Endothelial cell (in vitro differentiated cells): ENCODE measurements at places on chromosomes 16 and 17. TPM values are rescaled to one million over a fixed set of nuclear protein-coding genes. Genes with fewer than 3 reads are reported as not detected.

GRCh38 chr17:59763861-59764260 lies 56.4 kb downstream of the VMP1 start:
- DNase-seq, result no peak
- no peak overlapping the region for H3K27ac ChIP-seq
- H3K4me3 ChIP-seq, result no peak overlapping the region
- no peaks in the 10 kb centered on the region for H3K27me3 ChIP-seq
- H3K36me3 ChIP-seq, result peaks cover 5% of the 10 kb centered on the region
- H3K4me1 ChIP-seq, result no peaks in the 10 kb centered on the region

TP53TG3F gene
- not detected for total RNA-seq

- DNase-seq, result no peak
- peaks cover 26% of the 10 kb centered on the region for H3K4me1 ChIP-seq
- peaks cover 35% of the 10 kb centered on the region for H3K36me3 ChIP-seq
- H3K27me3 ChIP-seq, result peaks cover 9% of the 10 kb centered on the region
- H3K4me3 ChIP-seq, result no peak overlapping the region
Measured at GRCh38 chr17:6574687-6575595, 18.6 kb upstream of the PITPNM3 start.

GRCh38 chr17:15039366-15039765 lies 225.8 kb downstream of the PMP22 start:
- DNase-seq, result no peak
- H3K27ac ChIP-seq, result no peak overlapping the region
- no peak overlapping the region for H3K4me3 ChIP-seq
- H3K36me3 ChIP-seq, result no peaks in the 10 kb centered on the region
- peaks cover 3% of the 10 kb centered on the region for H3K4me1 ChIP-seq

DNA sequence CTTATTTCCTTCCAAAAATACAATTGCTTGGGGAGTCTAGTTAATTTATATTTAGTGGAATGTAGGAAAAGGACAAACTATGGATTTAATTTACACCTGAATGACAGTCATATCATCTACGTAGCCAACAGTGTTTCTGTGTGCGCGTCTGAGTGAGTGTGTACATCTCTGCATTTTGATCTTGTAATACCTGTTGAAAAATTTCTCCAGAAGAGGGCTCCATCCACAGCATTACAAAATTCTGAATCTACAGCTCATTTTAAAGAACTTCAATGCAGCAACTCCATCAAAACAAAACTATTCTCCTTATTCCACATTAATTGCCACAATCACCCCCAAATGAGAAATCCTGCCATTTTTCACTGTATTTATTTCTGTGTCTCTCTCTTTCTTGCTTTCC lies 3.9 kb downstream of the CDH13 start:
- peaks cover 26% of the 10 kb centered on the region for H3K4me1 ChIP-seq
- H3K27ac ChIP-seq, result no peak overlapping the region
- peak overlapping the region; percentile 3 for H3K4me3 ChIP-seq

DNA sequence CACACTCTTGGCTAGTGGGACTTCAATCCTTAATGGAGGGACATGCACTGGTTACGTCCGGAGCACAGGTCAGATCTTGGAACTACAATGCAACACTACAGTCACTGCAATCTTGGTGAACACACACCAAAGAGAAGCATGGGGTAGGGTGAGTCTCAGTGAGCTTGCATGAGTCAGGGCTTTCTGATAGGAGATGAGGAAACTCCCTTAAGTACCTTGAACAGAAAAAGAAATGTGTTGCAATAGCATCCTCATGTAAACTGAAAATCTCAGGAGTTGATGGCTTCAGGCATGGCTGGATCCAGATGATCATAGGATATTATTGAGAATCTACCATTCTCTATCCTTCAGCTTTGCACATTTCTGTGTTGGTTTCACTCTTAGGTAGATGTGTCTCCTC lies 54.1 kb downstream of the CES1 start:
- H3K27me3 ChIP-seq, result peaks cover 2% of the 10 kb centered on the region
- H3K4me1 ChIP-seq, result peaks cover 6% of the 10 kb centered on the region
- H3K27ac ChIP-seq, result no peak overlapping the region
- no peaks in the 10 kb centered on the region for H3K36me3 ChIP-seq

DNA sequence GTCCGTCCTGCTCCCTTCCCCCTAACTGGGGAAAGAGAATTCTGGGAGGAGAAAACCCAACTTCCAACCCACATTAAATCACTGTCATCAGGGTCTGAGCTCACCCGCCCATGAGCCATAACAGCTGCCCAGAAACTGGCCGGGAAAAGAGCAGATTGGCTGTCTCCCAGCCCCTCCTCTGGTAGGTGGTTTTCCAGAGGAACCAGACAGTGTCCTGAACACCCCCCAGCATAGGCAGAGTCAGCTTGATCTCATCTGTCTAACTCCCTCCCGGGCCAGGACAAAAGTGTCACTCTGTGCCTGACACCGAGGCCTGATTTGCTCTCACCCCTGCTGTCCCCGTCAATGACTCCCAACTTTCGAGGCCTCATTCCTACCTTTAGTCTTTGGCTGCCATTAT lies 197.0 kb downstream of the AXIN2 start:
- no peak overlapping the region for H3K4me3 ChIP-seq
- H3K36me3 ChIP-seq, result peaks cover 3% of the 10 kb centered on the region
- H3K27ac ChIP-seq, result no peak overlapping the region
- H3K4me1 ChIP-seq, result peaks cover 5% of the 10 kb centered on the region

DNA sequence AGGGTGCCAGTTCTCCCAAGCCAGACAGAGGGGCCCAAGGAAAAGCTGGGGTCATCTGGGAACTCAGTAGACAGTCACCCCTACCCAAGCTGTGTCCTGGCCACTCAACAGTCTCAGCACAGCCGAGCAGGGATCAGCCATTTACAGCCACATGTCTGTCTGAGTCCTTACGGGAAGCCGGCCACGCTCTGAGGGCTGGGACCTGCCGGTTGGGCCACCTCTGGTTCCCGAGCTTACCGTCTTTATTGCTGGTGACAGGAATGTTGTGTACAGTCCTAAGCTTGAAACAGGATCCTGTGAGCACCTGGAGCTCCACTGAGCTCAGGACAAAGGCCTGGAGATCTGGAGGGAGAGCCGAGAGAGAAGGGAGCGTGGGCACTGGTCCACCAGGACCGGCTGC lies 59.8 kb downstream of the TIMM22 start:
- H3K4me1 ChIP-seq, result no peaks in the 10 kb centered on the region
- no peak for DNase-seq
- peaks cover 8% of the 10 kb centered on the region for H3K27me3 ChIP-seq

HASPIN gene
- total RNA-seq, result 5.2 TPM

KRT39 gene
- 0.15 TPM for total RNA-seq

DNA sequence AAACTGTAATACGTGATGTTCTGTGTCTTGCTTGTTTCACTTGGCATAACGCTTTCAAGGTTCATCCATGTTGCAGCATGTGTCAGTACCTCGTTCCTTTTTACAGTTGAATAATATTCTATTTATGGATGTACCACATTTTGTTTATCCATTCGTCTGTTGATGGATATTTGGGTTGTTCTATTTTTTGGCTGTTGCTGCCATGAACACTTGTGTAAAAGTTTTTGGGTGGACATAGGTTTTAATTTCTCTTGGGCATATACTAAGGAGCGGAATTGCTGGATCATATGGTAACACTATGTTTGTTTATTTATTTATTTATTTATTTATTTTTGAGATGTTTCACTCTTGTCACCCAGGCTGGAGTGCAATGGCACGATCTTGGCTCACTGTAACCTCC lies 137.0 kb downstream of the MSI2 start:
- peaks cover 22% of the 10 kb centered on the region for H3K4me1 ChIP-seq
- no peak for DNase-seq
- H3K4me3 ChIP-seq, result no peak overlapping the region

EME1 gene
- 6.1 TPM for total RNA-seq

NPIPA5 gene
- 1.7 TPM for total RNA-seq

- DNase-seq, result no peak
- H3K27ac ChIP-seq, result no peak overlapping the region
- H3K4me3 ChIP-seq, result no peak overlapping the region
- peaks cover 14% of the 10 kb centered on the region for H3K4me1 ChIP-seq
Measured at GRCh38 chr17:39951924-39952679, 10.7 kb upstream of the GSDMA start.

- peaks cover 7% of the 10 kb centered on the region for H3K27me3 ChIP-seq
- peak overlapping the region; percentile 30 for H3K27ac ChIP-seq
- H3K36me3 ChIP-seq, result peaks cover 9% of the 10 kb centered on the region
- H3K4me3 ChIP-seq, result peak overlapping the region; percentile 83
Measured at GRCh38 chr16:81686391-81687130, 92.5 kb upstream of the PLCG2 start.

DNA sequence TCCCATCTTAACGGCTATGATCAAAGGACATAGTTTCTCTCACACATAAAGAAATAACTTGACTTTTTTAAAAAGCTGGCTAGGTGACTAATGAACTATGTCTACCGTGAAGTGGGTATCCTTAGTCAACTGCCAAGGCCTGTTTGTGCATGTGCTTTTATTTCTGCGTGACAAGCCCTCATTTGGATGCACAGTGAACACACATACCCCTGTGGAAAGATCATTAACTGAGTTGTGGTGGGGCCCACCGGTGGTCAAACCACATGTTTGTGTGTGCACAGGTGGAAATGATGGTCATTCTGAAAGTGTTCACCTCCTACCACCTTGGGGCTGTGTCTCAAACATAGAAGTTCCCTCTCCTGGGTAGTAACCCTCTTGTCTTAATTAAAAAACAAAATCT lies 256.1 kb upstream of the SALL1 start:
- H3K4me1 ChIP-seq, result no peaks in the 10 kb centered on the region
- DNase-seq, result no peak
- H3K36me3 ChIP-seq, result no peaks in the 10 kb centered on the region
- no peaks in the 10 kb centered on the region for H3K27me3 ChIP-seq

DNA sequence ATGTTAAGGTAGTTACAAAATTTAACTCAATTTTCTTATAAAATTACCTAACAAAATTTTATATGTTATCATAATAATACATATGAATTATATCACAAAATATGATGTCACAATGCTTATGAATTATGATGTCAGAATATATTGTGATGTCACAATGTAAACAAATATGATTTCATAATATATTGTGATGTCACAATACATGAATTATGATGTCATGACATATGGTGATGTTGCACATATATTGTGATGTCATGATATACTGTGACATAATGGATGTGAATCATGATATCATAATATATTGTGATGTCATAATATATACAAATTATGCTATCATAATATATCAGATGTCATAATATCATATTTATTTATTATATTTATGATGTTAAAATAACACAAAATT lies 1879.9 kb downstream of the TP53TG3F start:
- no peak overlapping the region for H3K4me3 ChIP-seq
- H3K27me3 ChIP-seq, result no peaks in the 10 kb centered on the region
- no peaks in the 10 kb centered on the region for H3K36me3 ChIP-seq
- no peak overlapping the region for H3K27ac ChIP-seq

- H3K4me1 ChIP-seq, result peaks cover 1% of the 10 kb centered on the region
- H3K4me3 ChIP-seq, result peak overlapping the region; percentile 69
- H3K36me3 ChIP-seq, result peaks cover 20% of the 10 kb centered on the region
- H3K27ac ChIP-seq, result no peak overlapping the region
- peaks cover 8% of the 10 kb centered on the region for H3K27me3 ChIP-seq
- no peak for DNase-seq
Measured at GRCh38 chr17:74768763-74769114, 7.4 kb downstream of the NAT9 start.

TPSD1 gene
- not detected for total RNA-seq

- H3K36me3 ChIP-seq, result peaks cover 54% of the 10 kb centered on the region
- H3K27ac ChIP-seq, result peak overlapping the region; percentile 89
- peaks cover 4% of the 10 kb centered on the region for H3K27me3 ChIP-seq
Measured at GRCh38 chr17:4676791-4677190, 27.1 kb downstream of the PELP1 start.

PSMD11 gene
- total RNA-seq, result 110 TPM

DNA sequence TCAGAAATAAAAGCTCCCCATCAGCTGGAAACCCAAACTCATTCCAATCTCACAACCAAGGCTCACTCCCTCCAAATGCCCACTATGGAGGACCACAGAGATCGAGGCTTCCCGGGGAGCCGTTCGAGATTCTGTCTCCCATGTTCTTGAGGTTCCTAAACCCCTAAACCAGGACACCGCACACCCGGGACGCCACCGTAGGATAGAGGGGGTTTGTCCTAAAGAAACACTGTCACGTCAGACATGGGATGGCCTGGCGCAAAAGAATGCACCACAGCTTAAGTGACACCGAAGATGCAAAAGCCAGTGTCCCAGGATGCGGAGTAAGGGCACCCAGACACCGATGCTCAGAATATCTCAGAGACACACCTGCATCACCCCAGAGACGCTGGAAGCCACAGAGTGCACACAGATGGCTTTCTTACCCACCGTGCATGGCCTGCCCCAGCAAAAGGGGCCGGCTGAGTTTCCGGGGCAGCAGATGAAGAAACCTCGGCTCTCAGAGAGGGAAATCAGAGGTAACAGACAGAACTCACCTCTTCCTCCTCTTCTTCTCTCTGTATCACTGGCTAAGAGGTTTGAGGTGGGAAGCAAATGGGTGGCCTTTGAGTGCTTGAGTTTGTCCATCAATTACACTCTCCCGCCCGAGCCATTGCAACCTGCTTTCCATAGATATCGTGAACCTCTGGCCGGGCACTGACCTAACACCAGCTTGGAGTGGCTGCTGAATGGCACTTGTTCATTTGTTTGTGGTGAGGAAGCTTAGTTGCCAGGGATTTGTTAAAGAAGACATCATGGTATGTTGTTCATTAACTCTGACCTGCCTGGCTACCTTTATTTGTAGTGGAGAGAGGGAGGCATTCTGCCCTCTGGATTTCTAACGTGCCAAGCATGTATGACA lies 65.1 kb upstream of the TNRC6C start:
- no peak overlapping the region for H3K4me3 ChIP-seq
- no peaks in the 10 kb centered on the region for H3K4me1 ChIP-seq
- no peak overlapping the region for H3K27ac ChIP-seq
- DNase-seq, result no peak

DNA sequence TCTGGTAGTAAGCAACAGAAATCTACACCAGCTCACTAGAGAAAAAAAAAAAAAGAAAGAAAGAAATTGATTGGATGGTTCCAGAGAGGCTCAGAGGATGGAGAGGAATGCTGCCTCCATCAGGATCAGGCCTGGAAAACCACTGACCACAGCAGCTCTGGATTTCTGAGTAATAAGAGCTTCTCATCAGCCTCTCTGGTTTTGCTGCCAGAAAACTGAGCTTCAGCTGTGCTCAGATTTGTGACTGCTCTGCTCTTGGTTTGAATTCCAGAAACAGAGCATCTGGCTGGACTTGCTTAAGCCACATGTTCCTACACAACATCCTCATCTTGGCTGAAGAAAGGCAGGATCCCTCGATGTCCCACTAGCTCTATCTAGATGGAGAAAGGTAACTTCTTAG lies 25.9 kb downstream of the IRX6 start:
- no peak for DNase-seq
- peaks cover 1% of the 10 kb centered on the region for H3K27me3 ChIP-seq
- no peaks in the 10 kb centered on the region for H3K4me1 ChIP-seq
- H3K4me3 ChIP-seq, result no peak overlapping the region
